ENCODE measurements at places on chromosomes 2 and 18.

DNA sequence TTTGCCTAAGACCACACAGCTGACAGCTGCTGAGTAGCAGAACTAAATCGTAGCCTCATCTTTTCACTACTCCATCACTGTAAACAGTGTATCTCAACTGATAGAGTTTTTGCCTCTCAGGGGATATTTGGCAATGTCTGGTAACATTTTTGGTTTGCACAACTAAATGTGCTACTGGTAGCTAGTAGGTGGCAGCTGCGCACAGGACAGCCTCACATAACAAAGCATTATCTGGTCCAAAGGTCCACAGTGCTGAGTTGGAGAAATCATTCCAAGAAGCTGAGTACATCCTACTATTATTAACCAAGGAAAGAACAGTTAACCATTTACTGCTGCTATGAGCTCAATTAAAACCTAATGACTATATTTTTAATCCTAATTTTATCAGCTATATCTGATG is 6.1 kb upstream of the CCDC102B start:
- DNase-seq = no peak

DNA sequence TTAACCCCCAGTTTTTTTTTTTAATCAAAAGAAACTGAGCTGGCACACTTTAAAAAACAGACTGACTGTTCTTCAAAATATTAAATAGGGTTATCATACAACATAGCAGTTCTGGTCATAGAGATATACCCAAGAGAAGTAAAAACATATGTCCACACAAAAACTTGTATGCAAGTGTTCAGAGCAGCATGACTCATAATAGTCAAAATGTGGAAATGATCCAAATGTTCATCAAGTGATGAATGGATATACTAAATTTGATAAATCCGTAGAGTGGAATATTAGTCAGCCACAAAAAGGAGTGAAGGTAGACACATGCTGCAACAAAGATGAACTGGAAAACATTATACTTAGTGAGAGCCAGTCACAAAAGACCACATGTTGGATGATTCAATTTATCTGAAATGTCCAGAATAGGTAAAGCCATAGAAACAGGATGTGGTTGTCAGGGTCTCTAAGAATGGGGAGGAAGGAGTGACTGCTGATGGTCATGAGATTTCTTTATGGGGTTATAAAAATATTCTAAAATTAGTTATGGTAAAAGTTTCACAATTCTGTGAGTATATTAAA is 5.1 kb downstream of the SMIM21 start:
- DNase-seq = no peak

- DNase-seq = peak; percentile 27
These were observed 1.1 kb upstream of the TMEFF2 start for GRCh38 chr2:192195548-192196418.

GRCh38 chr2:184154438-184154837 is 443.9 kb upstream of the ZNF804A start:
- no peak for DNase-seq

DNA sequence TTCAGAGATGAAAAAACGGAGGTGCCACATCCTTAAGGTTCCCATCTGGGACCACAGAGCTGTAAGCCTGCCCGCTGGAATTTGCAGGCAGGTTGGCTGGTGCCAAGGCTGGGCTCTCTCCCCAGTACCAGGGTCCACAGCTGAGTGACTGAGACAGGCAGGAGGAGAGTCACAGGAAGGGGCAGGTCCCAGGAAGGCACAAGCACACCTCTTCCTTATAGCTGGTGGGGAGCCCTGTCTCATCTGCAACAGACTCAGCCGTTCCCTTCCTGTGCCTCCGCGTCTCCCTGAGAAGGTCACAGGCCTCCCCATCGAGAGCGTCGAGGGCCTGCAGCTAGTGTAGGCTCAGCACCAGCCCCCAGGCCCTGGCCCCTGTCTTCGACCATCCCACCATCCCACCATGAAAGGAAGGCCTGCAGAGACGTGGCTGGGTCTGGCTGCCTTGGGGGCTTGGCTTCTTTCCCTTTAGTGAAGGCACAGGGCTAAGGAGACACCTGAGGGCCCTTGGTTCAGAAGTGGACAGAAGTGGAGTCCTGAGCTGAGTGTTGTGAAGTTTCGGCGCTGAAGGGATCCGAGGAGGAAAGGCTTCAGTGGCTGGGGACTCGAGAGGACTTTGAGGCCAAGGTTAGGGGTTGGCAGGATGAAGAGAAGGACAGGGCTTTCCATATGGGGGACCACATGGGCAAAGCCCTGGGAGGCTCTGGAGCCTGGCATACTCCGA is 26.8 kb downstream of the GLI2 start:
- DNase-seq = peak; percentile 1

DNA sequence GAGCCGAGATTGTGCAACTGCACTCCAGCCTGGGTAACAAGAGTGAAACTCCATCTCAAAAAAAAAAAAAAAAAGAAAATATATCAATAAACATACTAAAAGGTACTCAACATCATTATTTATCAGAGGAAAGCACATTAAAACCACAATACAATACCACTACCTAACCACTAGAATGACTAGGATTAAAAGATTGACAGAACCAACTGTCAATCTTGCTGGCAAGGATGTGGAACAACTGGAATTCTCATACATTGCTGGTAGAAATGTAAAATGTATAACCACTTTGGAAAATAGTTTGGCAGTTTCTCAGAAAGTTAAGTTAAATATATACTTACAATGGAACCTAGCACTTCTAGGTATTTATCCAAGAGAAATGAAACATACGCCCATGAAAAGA is 88.6 kb downstream of the B3GNT2 start:
- no peak for DNase-seq

GRCh38 chr2:113116100-113116958 is 11.1 kb upstream of the IL1RN start:
- peak; percentile 37 for DNase-seq

GRCh38 chr2:160666154-160667060 is 172.8 kb upstream of the RBMS1 start:
- DNase-seq = no peak

- DNase-seq = no peak
These were observed 43.0 kb upstream of the ACADL start for GRCh38 chr2:210268281-210268680.

- DNase-seq = no peak
These were observed 45.7 kb downstream of the MEMO1 start for GRCh38 chr2:31965094-31965493.

DNA sequence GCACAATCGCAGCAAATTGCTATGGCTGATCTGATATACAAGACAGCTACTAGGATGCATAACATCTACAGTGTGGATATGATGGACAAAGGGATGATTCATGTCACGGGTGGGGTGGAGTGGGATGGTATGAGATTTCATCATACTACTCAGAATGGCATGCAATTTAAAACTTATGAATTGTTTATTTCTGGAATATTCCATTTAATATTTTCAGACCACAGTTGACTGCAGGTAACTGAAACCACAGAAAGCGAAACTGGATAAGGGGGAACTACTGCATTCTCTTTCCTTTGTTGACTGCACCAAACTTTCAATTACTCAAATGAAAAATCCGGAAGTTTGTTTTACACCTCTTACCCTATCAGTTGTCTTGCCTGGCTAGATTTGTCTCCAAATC is 94.4 kb upstream of the NEUROD1 start:
- DNase-seq = no peak

GRCh38 chr18:7876354-7877104 is 309.4 kb downstream of the PTPRM start:
- no peak for DNase-seq

GRCh38 chr18:49721981-49722380 is 91.4 kb downstream of the ACAA2 start:
- no peak for DNase-seq

DNA sequence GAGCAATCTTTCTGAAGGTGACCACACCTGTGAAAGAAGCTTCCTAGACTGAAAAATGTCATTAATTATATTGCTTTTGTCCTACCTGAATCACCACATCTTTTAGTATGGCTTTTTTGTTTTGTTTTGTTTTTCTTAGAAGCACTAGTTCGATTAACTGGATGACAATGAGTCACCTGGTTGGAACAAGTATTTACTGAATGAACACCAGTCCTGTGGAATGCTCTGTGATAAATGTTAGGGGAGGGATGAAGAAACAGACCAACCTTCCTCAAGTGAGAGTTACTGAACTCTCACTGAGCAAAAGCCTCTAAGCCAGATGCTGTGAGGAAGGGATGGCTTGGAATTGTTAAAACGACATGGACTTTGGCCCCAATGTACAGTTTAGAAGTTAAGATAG is 26.8 kb upstream of the DCC start:
- no peak for DNase-seq

All from activated CD4-positive, alpha-beta T cell treated with anti-CD3 and anti-CD28 coated beads for 36 hours (primary cell).